Transverse colon (tissue), 4 donors: ENCODE measurements at places on chromosomes 16 and 17. TPM values are rescaled to one million over a fixed set of nuclear protein-coding genes. Genes with fewer than 3 reads are reported as not detected.

CA10 gene
- total RNA-seq = not detected

NT5M gene
- total RNA-seq = 0.68 TPM

CEP131 gene
- 5.7 TPM for total RNA-seq

ZNF469 gene
- total RNA-seq = 0.14 TPM

DNA sequence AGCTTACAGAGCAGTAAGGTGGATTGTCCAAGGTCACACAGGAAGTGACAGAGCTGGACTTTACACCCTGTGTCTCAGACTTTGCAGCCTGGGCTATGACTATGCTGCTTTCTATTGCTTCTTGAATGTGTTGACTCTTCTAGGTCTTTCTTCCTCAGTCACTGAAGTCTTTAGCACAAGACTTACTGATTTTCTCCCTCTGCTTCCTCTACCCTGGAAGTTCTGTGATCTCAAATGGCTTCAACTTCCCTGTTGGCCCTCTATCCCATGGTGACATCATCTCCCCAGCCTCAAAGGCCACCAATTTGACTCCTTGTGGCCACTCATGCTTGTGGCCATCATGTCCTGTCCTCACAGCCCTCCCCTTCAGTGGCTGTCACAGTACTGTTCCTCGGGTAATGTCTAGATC is 181.3 kb downstream of the HS3ST3A1 start:
- DNase-seq = peak; percentile 12

DNA sequence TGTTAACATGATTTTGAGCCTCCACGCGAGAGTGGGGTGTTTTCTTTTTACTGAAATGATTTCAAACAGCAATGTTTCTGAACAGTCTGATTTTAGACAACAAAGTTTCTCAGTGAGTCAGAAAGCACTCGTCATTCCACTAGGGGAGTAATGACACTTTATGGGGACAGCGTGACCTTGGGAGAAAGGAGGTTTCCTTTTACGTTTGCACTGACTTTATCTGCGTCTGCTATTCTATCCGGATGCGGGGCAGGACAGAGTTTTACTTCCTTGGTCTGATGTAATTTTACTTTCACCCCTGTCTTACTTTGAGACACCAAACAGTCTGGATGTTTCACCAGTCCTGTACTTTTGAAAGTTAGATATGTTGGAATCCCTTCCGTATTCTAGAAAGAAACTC is 20.7 kb downstream of the SLC47A1 start:
- DNase-seq = no peak

MEIOB gene
- total RNA-seq = not detected

DNA sequence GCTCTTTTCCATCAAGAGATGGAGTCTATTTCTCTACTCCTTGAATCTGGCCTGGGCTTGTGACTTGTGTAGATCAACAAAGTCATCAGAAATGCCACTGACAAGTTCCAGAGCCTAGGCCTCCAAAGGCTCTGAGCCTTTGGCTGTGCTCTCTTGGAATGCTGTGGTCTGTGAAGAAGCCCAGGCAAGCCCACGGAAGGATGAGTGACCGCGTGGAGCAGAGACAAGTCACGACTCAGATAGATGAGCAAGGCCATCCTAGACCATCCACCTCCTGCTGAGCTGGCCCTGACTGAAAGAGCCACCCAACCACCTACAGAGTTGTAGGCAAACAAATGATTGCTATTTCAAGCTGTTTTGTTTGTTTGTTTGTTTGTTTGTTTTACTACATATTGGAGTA is 11.6 kb upstream of the ICAM2 start:
- no peak for DNase-seq

DNA sequence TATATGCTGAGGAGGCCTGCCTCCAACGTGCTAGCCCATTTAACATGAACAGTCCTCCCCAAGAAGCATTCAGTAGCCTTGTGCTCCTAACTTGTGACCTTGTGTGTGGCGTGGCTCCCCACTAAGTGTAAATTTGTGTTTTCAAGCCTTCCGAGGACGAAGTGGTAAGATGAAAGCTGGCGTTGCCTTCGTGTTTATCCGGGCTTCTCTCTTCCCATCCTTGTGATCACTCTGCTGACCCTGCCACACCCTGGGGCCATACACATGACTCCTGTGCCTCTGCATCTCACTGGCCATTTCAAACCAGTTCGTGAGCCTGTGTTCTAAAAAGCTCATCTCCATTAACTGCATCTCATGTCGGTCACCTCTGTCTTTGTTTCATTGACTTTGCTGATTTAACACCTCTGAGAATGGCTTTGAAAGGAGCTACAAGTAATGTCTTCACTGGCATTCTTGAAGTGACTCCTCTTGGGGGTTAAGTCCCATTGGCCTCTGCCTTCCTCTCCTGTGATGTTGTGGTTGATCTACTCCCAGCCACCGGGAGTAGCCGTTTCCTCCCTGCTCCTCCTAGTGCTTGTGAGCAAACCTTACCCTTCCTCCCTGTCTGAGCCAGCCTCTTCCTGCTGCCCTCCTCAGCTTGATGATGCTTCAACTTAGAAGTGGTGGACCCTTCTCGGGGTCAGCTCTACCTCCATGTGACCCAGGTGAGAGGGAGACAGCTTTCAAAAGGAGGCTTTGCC is 27.4 kb upstream of the NAGLU start:
- no peak for DNase-seq

SPEM1 gene
- total RNA-seq = not detected

GRCh38 chr17:30337393-30337999 is 3.6 kb upstream of the TMIGD1 start:
- no peak for DNase-seq

GRCh38 chr17:28895794-28896447 is 1.6 kb downstream of the FLOT2 start:
- no peak for DNase-seq

- no peak for DNase-seq
Measured at GRCh38 chr16:87628940-87629339, 26.6 kb downstream of the JPH3 start.

- DNase-seq = no peak
Measured at GRCh38 chr16:23274968-23275367, 27.1 kb upstream of the SCNN1B start.

DNA sequence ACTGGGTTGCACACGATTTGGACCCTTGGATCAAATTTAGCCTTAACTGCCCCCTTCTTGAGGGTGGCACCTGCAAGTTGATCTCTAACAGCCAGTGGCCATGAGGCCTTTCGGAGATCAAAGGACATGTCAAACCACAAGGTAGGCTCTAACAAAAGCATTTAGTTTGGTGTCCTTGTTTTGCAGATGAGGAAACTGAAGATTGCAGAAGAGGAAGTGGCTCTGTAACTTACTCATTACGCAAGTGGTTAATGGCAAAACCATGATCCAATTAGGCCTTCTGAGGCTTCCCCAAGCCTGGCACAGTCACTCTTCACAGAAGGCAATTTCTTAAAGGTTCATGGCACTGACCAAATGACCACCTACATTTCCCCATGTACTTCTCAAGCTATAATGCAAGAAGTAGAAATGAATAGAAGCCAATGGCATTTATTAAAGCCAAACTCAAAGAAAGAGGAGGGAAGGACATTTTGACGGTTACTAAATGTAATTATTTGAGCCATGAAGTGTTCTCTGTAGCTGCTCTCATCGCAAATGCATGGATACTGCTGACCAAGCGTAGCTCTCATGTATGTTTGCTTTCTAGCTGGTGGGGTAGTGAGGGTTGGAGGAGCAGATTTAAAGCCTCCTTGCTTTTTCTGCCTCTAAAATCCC is 32.8 kb upstream of the ABCC12 start:
- no peak for DNase-seq

DNA sequence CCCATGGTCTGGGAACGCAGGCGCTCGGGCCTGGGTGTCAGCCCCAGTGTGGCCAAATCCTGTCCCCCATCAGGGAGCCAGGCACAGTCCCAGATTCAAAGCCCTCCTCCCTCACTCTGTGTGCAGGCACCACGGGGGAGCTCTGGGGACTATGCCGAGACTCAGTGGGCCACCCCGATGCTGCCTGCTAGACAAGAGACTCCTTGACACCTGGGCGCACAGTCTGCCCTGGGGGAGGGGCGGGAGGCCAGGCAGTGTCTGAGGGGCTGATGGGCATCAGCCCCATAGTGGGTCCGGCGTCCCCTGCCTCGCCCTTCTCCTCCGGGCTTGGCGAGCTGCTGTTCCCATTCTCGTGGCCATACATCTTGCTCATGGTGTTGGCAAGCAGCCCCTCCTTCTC is 8.5 kb upstream of the CD79B start:
- no peak for DNase-seq

DNA sequence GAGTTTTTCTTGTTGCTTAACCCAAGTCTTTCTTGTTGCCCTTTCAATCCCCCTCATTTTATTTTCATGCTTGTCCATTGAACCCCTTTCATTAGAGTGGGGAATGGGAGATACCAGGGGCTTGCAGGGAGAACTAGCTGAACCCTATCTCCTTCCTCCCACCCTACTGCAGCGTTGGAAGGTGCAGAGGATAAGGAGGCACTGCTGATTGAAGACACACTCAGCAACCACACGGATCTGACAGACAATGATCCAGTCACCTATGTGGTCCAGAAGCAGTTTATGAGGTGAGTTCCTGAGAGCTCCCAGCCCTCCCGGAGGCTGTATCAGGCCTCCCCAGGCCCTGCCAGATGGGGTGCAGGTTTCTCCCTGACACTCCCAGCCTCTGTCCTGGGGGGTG is 32.5 kb downstream of the ANKRD40 start:
- DNase-seq = no peak

DNA sequence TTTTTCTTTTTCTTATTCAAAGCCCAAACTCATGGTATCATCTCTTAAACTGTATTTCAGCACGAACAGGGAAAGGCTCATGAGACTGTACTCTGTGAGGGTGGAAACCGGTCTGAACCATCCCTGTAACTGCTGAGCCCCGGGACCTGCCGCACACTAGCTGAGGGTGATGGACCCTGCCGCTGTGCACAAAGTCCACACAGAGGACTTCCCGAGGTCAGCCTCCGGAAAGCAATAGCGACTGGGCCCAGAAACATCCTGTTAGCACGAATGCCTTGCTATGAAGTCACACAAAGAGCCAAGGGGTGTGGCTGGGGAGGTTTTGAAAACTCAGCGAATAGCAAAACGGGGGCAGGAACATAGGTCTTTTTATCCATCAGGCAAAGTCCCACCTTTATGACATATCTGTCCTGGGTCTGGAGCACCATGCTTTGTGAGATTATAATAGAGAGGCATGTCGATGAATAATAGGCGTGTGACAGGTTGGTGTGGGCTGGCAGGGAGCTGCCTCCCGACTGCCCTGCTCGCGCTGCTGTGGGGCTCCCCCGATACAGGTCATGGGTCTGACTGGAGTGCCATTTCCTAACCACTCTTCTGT is 33.4 kb downstream of the CDK5R1 start:
- peak; percentile 38 for DNase-seq

RNU2-1 gene
- not detected for total RNA-seq

DNA sequence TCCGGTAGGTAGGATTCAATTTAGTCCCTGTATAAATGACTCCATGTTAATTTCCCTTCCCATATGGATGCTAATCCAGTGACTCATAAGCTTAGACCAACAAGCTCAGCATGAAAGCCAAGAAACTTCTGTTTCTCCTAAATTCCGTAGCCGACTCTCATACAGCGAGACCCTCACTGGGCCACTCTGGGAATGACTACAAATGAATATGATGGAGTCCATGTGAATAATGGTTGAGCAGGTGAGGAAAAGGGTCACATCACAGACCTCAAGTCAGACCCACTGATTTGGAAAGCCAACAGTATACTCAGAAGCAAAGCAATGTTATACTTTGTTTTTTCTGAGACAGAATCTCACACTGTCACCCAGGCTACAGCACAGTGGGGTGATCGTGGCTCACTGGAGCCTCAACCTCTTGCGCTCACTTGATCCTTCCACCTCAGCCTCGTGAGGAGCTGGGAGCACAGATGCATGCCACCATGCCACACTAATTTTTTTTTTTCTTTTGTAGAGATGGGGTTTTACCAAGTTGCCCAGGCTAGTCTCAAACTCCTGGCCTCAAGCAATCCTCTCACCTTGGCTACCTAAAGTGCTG is 14.6 kb downstream of the RSL1D1 start:
- DNase-seq = no peak

EPX gene
- total RNA-seq = not detected

KRT9 gene
- not detected for total RNA-seq

- peak; percentile 34 for DNase-seq
Measured at GRCh38 chr17:51258756-51259563, 889 bp downstream of the MBTD1 start.

GRCh38 chr17:63853260-63853659 is 10.8 kb upstream of the SMARCD2 start:
- no peak for DNase-seq

GRCh38 chr16:30659507-30660423 is 1.5 kb downstream of the FBRS start:
- peak; percentile 46 for DNase-seq

NXN gene
- total RNA-seq = 12.0 TPM

GTF3C1 gene
- total RNA-seq = 129 TPM

DNA sequence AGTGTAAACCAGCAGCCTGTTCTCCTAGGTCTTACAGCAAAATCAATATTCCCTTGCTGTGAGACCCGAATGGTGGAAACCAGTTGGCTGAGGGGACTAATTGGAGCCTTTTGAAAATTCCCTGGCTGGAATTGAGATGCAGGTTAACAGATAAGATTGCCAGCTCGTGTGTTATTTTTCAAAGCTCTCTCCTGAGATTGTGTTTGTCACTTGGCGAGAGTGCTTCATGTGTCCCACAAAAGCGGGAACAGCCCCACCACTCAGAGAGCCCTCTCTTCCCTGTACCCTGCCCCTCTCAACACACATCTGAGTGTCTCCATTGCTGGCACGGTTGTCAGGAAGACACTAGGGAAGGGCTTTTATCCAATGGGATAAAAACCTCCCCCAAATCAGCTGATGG is 356.1 kb downstream of the CPPED1 start:
- no peak for DNase-seq

RGS9 gene
- 2.6 TPM for total RNA-seq

TMEM132E gene
- not detected for total RNA-seq

DNA sequence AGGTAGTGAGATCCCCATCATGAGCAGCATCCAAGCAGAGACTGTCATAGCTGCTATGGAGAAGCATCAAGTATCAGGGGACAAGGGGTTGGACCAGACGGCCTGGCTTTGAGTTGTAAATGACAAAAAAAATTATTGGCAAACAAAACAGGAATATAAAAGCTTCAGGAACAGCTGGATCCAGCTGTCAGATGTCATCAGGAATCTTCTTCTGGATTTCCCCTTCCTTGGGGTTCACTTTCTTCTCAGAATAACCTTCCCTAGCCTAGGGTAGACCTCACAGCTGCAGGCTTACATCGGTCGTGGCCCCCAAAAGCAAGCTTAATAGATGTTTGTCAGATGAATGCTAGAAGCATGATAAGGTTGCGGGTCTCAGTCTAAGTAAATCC is 17.2 kb upstream of the RAI1 start:
- no peak for DNase-seq

DNA sequence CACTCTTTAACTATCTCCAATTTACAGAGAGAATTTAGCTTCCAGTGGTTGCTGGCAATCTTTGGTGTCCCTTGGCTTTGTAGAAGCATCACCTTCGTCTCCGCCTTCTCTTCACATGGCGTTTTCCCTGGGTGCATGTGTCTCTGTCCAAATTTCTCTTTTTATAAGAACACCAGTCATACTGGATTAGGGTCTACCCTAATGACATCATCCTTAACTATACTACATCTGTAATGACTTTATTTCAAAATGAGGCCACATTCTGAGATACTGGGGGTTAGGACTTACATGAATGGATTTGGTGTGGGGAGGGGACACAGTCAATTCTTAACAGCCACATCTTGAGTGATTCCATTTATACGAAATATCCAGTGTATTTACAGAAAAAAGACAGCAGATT is 22.2 kb downstream of the CACNG4 start:
- no peak for DNase-seq
